ENCODE measurements at places on chromosomes 7 and 10. TPM values are rescaled to one million over a fixed set of nuclear protein-coding genes. Genes with fewer than 3 reads are reported as not detected.

DNA sequence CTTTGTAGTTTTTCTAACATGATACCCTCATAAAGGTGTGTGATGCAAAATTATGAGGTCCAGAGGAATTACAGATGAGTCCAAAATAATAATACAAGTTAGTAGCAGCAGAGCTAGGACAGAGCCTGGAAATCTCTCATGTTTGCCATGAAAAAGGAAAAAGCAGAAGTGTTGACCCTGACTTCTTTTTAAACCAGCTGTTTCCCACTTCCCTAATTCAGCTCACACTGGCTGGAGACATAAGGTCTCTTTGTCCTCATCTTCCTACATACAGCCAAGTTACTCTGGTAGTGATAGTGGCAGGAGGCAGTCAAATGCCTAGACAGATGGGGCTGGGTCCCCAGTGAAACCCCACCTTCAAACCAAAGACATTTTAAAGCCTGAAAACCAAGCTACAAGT is 269.2 kb downstream of the C7orf25 start:
- no peak for DNase-seq

DNA sequence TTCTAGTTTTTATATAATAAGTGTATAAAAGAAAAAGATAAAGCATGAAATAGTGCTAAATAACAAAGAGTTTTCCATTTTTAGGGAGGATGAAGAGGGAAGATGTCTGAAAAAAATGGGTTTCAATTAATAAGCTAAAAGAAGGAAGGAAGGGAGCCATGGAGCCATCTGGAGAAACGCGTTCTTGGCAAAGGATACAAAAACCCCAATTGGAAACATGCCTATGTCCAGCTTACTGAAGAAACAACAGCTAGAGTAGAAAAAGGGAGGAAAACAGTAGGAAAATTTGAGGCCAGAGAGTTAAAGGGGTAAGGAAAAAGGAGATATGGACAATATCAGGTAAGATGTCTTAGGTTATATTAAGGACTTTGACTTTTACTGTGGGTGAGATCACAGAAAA is 416.2 kb upstream of the GHITM start:
- no peak for DNase-seq

KCP gene
- 0.33 TPM for total RNA-seq

HSPA12A gene
- not detected for total RNA-seq

PIP gene
- not detected for total RNA-seq

- DNase-seq = peak; percentile 41
Observed at GRCh38 chr7:79453558-79454360, at the start of gene MAGI2. TSS of gene MAGI2 (minus strand) at chr7:79453667. CDS start at chr7:79453320, 347 bp downstream.

DNA sequence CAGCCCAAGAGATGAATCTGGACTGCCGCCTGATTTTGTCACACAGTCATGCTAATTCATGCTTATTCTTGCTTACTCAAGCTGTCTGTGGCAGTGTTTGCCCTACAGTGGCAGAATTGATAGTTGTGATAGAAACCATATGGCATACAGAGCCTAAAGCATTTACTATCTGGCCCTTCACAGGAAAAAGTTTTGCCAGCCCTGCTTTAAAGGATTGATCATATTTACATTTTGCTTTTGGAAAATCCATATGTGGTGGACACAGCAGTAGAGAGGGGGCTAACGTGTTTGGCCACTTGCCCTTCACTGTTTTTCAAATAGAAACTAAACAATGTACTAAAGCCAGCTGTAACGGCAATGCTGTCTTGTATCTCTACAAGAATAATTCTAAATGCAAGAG is 974.0 kb upstream of the GHITM start:
- no peak for DNase-seq

Data from naive thymus-derived CD8-positive, alpha-beta T cell (primary cell).